ENCODE measurements at places on chromosomes 7 and 10.

GRCh38 chr10:71351628-71352319 lies 32.7 kb downstream of the SLC29A3 start:
- DNase-seq, result no peak

GRCh38 chr7:85595750-85596178 lies 408.9 kb upstream of the SEMA3D start:
- DNase-seq, result no peak

DNA sequence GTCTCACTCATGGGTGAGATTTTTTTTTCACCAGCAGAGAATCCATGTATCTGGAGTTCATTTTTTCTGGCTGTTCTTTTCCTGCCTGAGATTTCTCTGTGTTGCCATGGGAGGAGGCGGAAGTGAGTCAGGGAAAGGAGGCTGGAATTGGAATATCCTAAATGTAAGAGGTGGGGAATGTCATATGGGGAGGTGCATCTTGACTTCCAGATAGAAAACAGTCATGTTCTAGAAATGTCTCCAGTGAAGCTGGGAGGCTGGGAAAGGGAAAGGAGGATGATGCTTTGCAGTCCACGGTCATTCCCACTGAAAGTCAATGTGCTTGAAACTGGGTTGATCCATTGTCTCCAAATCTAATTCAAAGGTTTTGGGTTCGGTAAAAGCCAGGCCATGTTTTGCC lies 39.7 kb upstream of the HPS1 start:
- DNase-seq, result no peak

DNA sequence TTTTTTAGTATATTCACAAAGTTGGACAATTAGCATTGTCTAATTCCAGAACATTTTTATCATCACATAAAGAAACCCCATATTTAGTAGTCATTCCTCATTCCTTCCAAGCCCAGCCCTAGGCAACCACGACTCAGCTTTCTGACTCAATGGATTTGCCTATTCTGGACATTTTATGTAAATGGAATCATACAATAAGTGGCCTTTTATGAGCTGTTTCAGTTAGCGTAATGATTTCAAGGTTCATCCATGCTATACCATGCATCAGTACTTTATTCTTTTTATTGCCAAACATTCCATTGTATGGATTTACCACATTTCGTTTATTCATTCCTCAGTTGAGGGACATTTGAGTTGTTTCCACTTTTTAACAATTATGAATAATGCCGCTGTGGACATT lies 249.2 kb downstream of the DYNC1I1 start:
- DNase-seq, result no peak

- DNase-seq, result no peak
These were observed 30.2 kb upstream of the IKZF1 start for GRCh38 chr7:50274361-50274760.

- DNase-seq, result no peak
These were observed 306.4 kb upstream of the CDC14C start for GRCh38 chr7:48617993-48618392.

- DNase-seq, result no peak
These were observed 10.2 kb downstream of the ANXA11 start for GRCh38 chr10:80195046-80195574.

- DNase-seq, result no peak
These were observed 112.0 kb downstream of the EBF3 start for GRCh38 chr10:129851941-129852640.

DNA sequence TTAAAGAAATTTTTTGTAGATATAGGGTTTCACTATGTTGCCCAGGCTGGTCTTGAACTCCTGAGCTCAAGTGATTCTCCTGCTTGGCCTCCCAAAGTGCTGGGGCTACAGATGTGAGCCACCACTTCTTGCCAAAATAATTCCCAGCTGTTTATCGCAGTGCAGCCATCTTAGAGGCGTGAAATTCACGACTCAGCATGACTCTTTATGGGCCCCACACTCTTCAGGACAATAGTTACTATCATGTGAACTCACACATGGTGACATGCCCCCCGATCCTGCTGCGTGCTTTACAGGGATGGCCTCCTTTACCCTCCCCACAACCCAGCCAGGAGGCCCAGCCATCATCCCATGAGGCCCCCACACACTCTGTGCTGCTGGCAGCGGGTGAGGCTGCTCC lies 4.6 kb downstream of the COX19 start:
- no peak for DNase-seq

DNA sequence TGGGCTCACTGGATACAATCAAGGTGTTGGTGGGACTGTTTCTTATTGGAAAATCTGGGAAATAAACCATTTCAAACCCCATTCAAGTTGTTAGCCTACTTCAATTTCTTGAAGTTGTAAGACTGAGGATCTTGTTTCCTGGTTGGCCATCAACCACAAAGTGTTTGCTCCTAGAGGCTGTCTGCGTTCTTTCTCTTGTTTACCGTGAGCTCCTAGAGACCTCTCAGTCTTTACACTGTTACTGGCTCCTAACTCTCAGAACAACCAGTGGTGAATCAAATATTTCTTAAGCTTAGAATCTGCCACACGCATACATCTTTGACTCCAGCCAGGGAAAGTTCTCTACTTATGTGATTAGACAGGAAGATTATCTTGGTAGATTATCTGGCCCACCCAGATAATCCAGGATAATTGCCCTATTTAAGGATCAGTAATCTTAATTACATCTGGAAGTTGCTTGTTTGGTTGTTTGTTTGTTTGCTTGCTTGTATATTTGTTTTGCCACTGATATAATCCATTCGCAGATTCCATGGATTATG lies 798.7 kb downstream of the IPMK start:
- no peak for DNase-seq

DNA sequence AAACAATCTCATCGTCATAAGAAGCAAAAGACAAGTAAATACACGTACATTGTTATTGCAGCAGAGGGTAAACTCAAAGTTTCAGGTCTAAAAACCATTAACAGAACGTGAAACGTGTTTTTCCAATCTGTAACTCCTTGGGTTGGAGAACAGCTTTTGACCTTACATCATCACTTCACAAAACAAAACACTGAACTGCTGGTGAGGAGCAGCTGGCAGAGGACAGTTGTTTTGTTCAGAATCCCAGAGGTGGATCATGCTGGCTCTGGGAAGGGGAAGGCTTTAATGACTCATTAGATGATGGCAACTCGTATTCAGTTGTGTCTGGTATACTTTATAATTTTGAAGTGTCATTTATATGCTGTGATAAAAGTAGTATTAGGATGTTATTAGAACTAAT lies 923.0 kb upstream of the CELF2 start:
- DNase-seq, result no peak

GRCh38 chr7:14598978-14599377 lies 303.6 kb downstream of the DGKB start:
- DNase-seq, result no peak

DNA sequence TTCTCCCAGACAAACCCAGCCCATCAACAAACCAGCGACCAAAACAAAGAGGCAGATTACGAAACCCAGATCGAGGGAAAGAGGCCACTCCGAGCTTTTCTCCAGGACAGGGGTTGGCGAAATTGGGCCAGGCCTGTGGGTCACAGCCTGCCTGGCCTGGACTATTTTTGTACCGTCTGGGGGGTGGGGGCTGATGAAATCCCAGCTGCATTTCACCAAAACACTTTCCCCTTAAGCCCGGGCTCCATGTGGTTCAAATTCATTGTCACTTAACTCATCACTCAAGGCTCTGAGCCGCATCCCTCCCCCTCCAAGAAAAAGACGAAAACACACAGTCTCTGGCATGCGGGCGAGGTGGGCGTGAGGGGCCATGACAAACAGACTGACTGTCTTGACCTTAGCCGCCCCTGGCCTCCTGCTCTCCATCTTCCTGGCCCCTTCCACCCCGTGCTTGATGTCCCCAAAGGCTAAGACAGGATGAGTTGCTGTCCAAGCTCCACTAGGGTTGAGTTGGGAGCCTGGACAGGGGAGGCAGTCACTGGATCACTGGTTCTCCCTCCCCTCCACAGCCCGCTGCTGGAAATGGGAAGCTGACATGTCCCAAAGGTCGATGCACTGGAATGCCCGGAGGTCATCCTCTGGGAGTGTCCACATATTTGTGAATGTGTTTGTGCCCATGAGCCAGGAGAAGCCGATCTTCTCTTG lies 19.2 kb downstream of the TMEM270 start:
- DNase-seq, result no peak

DNA sequence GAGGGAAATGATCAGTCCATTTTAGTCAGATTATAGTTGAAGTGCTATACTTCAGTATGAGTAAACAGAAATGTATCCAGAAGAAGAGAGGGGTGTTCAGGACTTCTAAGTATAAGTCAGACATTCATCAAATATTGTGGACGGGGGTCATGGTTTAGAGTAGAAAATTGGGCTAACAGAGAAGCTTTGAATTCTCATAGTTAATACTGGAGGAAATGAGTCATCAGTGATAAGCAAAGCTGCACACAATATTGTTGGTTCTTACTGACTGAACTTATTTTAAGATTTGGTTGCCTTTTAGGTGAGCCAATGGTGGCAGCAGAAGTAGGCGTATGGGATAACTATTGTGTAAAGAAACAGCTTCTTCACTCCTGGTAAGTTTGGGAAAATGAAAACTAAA lies 1.7 kb upstream of the SUMF2 start:
- no peak for DNase-seq

DNA sequence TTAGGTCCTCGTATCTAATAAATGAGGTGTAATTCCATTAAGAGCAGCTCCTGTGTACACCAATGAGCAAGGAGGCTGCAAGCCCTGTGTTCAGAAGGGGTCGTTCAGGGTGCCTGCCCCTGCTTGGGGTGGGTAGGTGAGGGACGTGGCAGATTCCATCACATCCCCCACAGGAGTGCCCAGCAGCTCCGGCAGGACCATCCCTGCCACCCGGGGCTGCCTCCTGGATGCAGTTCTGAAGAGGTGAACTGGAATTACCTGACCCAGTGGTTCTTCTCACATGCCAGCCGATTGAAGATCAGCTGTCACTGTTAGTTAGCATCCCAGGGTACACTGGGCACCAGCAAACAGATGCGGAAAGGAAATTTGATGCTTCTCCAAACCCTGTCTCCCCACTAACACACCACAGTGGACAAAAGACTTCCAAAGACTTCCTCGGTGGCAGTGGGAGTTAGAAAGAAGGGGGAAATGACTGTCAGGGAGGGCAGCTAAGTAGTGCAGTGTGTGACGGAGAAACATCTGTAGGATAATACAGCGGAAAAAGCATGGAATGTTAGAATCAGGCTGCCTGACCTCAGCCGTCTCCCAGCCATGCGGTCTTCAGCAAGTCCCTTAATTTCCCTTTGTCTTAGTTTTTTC lies 313.6 kb upstream of the ZMIZ1 start:
- DNase-seq, result no peak

DNA sequence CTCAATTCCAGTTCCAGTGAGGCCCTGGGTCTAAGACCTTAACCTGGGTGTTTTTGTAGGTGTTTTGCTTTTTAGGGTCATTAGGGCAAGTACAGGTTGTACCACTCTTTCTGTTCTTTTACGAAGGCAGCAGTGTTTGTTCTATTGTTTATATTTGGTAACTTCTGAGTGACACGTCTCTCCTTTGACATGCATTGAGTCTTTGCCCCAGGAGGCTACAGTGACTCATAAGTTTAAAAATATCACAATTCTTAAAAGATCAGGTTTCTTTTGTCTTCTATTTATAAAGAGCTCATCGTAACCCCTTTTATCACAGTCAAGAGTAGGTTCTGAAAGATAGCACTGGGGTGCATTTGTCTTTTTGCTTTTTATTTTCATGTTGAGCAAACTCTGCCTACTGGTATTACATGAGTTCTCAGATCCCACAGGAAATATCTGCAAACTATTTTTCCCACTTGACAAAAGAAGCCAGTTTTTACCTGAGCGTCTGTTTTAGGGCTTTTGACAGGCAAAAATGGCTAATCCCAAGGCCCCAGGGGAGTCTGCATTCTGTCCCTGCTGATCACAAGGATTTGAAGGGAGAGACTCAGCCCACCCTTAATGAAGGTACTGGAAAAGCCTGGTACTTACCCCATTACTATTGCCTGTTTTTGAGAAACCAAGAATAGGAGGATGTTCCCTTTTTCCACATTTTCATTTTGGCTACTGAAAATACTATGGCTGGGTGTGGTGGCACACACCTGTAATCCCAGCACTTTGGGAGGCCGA lies 7.9 kb downstream of the NUDT13 start:
- no peak for DNase-seq

GRCh38 chr10:90969947-90970673 lies 49.2 kb upstream of the ANKRD1 start:
- no peak for DNase-seq

DNA sequence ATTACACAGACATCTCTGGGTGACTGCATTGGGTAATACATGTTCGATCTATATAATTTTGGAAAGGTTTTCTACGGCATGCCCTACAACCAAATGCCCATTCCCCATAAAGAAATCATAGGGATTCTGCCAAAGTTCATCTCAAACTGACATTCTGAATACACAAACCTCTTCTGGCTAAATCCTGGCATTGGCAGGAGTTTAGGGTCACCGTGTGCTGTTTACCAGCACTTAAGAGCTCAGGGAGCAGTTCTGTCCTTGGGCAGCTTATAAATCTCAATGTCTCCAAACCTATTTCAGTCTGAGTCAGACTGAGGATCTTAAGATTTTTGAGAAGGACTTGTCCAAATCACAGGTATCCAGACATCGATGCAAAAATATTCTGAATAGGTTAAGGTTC lies 809.6 kb upstream of the LRRN3 start:
- DNase-seq, result no peak

DNA sequence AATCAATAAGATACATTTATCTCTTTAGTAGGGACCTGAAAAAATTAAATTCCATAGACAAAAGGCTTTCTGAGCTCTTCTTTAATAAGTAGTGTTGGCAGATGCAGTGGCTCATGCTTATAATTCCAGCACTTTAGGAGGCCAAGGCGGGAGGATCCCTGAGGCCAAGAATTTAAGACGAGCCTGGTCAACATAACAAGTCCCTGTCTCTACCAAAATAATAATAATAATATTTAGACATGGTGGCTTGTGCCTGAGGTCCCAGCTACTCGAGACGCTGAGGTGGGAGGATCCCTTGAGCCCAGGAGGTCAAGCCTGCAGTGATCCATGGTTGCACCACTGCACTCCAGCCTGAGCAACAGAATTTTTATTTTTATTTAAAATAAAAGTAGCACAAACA lies 280.8 kb downstream of the ADK start:
- DNase-seq, result no peak

DNA sequence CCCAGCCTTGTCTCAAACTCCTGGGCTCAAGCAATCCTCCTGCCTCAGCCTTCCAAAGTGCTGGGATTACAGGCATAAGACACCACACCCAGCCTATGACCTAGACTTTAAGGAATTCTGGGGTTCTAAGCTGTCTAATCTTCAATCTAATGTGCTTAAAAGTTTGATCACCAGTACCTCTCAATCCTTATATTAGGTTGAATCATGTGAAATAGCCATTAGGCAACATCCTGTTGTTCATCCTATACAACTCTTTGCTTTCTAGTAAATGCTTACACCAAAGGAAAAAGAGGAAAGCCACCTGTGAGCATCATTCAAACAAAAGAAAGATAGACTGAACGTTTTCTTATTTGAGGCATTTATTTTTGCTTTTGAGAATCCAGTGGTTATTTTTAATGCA lies 56.0 kb downstream of the ATOH7 start:
- DNase-seq, result no peak

- no peak for DNase-seq
These were observed 109.4 kb upstream of the GPR26 start for GRCh38 chr10:123556736-123557135.
